Retinal pigment epithelial cell (primary cell): ENCODE measurements at places on chromosomes 6 and 20.

GRCh38 chr6:167683028-167683862 lies 143.5 kb upstream of the AFDN start:
- DNase-seq, result peak; percentile 82

GRCh38 chr20:29743101-29743931 lies 1514.1 kb upstream of the DEFB115 start:
- no peak for DNase-seq

- DNase-seq, result no peak
These were observed 9.0 kb upstream of the EXOC2 start for GRCh38 chr6:701700-702479.

DNA sequence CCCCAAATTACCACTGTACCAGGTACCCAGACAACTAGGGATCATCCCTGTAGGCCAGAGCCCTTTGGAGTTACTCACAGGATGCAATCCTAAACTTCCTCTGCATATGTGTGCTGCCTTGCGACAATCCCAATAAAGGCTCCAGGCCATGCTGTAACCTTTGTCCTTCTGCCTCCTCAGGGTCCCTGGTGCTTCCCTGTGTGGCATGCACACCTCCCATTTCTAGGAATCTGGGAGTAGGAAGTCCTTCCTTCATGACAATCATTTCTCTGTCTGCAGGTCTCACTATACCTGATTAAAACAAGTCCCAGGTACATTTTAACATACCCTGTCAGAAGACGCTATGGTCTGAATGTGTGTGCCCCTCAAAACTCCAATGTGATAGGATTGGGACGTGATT lies 37.0 kb upstream of the MCUR1 start:
- DNase-seq, result no peak

DNA sequence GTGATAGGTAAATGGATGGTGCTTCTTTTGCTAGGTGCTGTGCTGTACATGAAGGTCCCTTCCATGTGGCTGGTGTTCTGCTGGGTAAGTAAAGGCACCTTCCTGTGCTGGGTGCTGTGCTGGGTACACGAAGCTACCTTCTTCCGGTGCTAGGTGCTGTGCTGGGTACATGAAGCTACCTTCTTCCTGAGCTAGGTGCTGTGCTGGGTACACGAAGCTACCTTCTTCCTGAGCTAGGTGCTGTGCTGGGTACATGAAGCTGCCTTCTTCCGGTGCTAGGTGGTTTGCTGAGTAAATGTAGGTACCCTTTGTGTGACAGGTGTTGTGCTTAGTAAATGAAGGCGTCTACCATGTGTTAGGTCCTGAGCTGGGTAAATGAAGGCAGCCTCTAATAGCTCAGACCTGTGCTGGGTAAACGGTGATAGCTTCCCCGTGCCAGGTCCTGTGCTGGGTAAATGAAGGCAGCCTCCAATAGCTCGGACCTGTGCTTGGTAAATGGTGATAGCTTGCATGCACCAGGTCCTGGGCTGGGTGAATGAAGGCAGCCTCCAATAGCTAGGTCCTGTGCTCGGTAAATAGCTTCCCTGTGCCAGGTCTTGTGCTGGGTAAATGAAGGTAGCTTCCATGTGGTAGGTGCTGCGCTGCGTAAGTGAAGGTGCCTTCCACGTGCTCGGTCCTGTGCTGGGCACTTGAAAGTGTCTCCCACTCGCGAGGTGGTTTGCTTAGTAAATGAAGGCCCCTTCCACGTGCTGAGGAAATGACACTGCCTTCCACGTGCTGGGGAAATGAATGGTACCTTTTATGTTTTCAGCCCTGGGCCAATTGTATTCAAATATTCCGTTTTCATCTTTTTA lies 115.5 kb downstream of the ERMARD start:
- no peak for DNase-seq

GRCh38 chr6:144712541-144712940 lies 427.4 kb downstream of the UTRN start:
- DNase-seq, result no peak

DNA sequence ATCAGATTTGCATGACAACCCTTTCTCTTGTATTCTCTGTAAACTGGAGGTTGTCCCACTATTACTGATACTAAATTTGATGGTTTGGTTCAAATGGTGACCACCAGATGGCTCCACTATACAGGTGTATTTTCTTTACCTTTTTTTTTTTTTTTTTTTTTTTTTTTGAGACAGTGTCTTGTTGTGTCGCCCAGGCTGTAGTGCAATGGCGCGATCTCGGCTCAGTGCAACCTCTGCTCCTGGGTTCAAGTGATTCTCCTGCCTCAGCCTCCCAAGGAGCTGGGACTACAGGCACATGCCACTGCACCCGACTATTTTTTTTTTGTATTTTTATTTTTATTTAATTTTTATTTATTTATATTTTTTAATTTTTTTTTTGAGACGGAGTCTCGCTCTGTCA lies 6.6 kb upstream of the WTAP start:
- no peak for DNase-seq

DNA sequence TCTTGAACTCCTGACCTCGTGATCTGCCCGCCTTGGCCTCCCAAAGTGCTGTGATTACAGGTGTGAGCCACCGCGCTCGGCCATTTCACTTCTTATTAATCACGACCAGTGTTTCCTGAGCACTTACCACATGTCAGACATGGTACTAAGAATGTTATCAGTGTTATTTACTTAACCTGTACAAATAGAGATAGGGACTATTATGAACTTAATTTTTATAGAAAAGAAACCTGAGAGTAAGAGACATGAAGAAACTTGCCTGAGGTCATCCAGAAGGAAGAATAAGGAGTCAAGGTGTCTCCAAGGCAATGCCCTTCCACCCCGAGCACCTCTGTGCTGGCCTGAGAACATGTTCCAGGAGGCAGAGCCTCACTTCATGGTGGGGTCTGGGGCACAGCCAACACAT lies 29.3 kb upstream of the EZR start:
- no peak for DNase-seq

GRCh38 chr6:6284221-6284966 lies 36.1 kb downstream of the F13A1 start:
- no peak for DNase-seq

DNA sequence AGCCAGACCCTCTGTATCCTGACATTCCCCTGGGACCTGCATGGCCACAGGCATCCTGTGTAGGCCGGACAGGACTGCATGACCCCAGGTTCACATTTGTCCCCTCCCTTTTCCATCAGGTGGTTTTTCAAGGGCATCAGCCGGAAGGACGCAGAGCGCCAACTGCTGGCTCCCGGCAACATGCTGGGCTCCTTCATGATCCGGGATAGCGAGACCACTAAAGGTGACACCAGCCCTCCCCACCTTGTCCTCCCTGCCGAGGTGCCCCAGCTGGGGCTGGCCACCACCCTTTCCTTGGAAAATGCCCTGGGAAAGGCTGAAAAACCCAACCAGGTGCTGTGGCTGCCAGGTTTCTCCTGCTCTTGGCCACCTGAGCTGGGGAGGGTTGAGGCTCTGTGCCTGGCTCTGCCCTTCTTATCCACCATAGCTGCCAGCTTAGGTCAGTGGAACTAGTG lies 27.6 kb downstream of the HCK start:
- no peak for DNase-seq

GRCh38 chr20:45523821-45524220 lies 8.4 kb upstream of the SPINT3 start:
- DNase-seq, result no peak

- no peak for DNase-seq
These were observed 104.0 kb downstream of the VEGFA start for GRCh38 chr6:43873806-43874714.

- DNase-seq, result no peak
These were observed 24.7 kb upstream of the BAG2 start for GRCh38 chr6:57147401-57147800.

DNA sequence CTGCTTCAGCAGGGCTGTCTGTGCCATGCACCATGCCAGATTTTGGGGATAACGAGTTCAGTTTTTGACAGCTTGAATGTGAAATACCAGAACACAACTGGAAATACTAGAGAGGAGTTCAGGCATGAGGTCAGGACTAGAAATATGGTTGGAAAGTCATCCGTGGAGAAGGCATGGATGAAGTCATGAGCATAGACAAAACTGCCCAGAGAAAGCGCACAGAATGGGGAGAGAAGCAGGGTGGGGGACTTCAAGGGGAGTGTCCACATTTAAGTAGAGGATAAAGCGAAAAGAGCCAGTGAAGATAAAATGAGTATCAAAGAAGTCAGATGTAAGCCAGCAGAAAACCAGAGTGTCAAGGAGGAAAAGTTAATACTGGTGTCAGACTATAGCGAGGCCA lies 653.4 kb upstream of the ARID1B start:
- no peak for DNase-seq

DNA sequence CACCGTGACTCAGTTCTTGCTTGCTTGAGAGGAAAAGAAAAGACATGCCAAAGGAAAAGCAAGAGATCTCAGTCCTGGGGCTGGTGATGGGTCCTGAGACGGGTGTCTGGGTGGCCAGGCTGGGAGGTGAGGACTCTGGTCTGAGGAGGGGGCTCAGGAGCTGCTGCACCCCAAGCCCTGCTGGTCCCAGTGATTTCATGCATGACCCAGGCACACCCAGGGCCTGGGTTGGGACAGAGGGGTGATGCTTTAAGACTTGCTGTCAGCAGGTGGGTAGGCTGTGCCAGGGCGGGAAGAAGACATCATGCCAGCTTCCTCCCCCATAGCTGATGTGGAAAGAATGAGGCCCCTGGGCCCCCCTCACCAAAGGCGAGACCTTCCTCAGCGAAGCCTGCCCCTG lies 65.1 kb upstream of the PMEPA1 start:
- no peak for DNase-seq

- no peak for DNase-seq
These were observed 12.7 kb upstream of the PRELID3B start for GRCh38 chr20:59055302-59055701.

- DNase-seq, result peak; percentile 77
These were observed 159.4 kb upstream of the CITED2 start for GRCh38 chr6:139533573-139534471.

DNA sequence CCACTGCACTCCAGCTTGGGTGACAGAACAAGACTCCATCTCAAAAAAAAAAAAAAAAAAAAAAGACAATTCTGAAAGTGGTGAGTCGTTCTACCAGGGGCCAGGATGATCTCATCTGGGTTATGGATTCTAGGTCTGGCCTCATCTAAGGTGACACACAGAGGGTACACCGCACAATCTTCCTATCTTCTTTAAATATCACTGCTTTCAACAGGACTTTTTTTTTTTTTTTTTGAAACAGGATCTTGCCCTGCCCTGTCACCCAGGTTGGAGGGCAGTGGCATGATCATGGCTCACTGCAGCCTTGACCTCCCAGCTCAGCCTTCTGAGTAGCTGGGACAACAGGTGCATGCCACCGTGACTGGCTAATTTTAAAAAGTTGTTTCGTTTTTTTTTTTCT lies 67.7 kb downstream of the SLC16A10 start:
- no peak for DNase-seq

- DNase-seq, result no peak
These were observed 51.0 kb downstream of the JAG1 start for GRCh38 chr20:10622657-10623418.

- no peak for DNase-seq
These were observed 148.4 kb upstream of the FOXA2 start for GRCh38 chr20:22732751-22733150.

GRCh38 chr20:63766695-63767426 lies 27.3 kb downstream of the SLC2A4RG start:
- no peak for DNase-seq

DNA sequence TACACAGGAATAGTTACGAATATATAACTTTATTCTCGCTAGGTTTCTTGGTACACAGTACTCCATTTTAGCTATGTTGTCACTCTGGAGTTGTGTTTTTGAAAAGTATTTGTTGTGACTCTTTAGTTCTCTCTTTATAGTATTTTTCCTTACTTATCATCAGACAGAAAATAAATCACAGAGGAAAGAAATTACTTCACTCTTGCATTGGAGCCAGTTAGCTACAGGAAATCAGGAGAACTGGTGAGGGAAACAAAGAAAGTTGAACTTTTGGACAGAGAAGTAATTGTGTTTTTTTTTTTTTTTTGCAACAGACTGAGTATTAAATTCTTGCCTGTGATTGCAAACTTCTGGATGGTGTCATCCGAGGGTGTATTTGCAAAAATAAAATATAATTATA lies 33.9 kb downstream of the DSE start:
- no peak for DNase-seq

GRCh38 chr6:12923644-12924235 lies 207.2 kb downstream of the PHACTR1 start:
- DNase-seq, result peak; percentile 44
